ENCODE measurements at places on chromosomes 2 and 18.

GRCh38 chr2:70505613-70506391 lies 47.8 kb downstream of the TGFA start:
- DNase-seq, result no peak

DNA sequence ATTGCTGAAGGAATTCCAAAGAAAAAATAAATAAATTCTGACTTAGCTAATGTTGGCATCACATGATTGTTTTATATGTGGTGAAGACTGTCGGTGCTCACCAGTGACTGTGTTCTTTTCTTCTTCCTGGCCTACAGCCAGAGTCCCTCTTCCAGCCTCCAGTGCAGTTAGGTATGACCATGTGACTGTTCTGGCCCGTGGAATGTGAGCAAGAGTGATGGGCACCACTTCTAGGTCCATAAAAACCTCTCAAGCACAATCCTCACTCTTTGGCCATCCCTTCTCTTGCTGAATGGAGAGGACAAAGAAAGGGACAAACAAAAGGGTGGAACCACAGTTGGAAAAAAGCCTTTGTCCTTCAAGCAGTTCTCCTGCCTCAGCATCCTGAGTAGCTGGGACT lies 39.0 kb upstream of the BMPR2 start:
- DNase-seq, result no peak

GRCh38 chr18:79524181-79525078 lies 128.7 kb downstream of the NFATC1 start:
- peak; percentile 52 for DNase-seq

GRCh38 chr18:59575995-59576394 lies 121.2 kb downstream of the CCBE1 start:
- no peak for DNase-seq

DNA sequence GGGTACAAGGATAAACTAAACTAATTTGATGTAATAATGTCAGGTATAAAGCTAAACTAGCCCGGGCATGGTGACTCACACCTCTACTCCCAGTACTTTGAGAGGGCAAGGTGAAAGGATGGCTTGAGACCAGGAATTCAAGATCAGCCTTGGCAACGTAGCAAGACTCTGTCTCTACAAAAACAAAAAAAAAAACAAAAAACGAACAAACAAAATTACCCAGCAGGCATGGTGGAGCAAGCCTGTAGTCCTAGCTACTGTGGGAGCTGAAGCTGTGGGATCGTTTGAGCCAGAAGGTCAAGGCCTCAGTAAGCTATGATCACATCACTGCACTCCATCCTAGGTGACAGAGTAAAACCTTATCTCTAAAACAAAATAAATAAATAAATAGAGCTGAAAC lies 131.8 kb upstream of the KYNU start:
- DNase-seq, result no peak

DNA sequence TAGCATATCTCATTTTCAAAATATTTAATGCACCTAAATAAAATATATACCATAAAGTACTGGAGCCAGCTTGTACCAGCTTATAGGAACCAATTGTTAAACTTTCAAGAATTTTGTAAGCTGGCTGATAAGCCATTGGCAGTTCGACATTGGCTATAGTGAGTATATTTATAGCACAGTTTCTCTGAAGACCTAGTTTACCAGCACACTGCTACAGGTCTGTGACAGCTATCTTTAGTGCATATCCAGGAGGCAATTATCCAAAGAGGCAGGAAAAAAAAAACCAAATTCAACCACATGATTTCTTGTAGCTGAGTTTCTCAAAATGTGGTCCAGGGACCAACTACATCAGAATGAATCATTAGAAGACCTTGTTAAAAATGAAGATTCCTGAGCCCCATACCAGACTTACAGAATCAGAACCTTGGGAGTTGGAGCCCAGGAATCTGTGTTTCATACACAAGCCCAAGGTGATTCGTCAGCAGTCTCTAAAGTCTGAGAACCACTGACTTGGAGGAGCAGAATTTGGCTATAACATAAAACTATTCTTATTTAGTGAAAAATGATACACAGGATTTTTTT lies 279.0 kb upstream of the NRP2 start:
- no peak for DNase-seq

GRCh38 chr2:32495139-32495538 lies 132.7 kb upstream of the TTC27 start:
- DNase-seq, result no peak

GRCh38 chr2:54015798-54016699 lies 45.3 kb upstream of the PSME4 start:
- DNase-seq, result no peak

GRCh38 chr18:37701967-37702366 lies 136.4 kb upstream of the CELF4 start:
- no peak for DNase-seq

GRCh38 chr2:41621563-41621962 lies 426.3 kb upstream of the PKDCC start:
- DNase-seq, result no peak

DNA sequence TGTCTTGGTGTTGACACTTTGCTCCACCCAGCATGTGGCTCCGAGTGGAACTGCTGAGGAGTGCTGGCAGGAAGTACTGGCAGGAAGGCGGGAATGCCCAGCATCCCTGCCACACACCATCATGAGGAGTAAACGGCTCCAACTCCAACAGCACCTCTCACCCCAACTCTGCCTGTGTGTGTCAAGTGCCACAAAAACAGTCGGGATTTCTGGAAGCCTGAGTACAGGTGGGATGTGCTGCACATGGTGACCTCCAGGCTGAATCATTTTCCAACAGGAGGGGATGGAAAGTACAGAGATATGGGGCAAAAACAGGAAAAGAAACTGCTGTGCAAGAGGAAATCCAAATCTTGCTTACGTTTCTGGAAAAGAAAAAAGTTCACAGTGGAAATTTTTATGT lies 53.6 kb downstream of the PARD6G start:
- no peak for DNase-seq

DNA sequence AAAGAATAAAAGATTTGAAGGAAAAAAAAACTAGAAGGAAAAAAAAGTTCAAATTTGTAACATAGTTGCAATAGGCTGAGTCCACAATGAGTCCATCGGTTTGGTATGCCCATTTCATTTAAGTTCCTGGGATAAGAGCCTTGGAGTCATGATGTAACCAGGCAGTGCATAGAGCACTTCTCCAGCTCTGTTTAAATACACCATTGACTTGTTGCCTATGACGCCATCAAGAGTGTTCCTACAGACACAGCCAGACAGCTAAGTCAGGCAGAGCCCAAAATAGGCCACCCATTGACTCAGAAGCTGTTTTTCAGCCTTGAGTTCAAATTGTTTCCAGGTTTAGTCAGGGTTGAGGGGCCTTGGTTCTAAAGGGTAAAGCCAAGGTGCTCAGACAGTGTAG lies 44.9 kb downstream of the SOCS6 start:
- no peak for DNase-seq
